Lung microvascular endothelial cell (primary cell): ENCODE measurements at places on chromosomes 4 and X. TPM values are rescaled to one million over a fixed set of nuclear protein-coding genes. Genes with fewer than 3 reads are reported as not detected.

DNA sequence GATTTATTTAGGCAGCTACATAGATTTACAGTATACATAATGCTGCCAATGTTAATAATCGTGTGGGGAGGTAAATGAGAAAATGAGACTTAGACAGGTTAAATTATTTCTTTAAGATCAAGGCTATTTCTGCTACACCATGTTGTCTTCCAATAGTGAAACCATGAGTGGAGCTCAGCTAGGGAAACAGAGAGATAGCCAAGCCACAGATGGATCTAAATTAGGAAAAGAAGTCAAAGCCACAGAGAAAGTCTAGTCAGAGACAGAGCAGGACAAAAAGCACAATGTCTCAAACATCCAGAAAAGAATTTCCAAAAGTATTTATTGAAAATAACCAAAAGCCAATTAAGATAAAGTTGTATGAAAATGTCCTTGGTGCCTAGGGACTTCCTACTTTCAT is 867.2 kb upstream of the GRID2 start:
- DNase-seq = no peak

DNA sequence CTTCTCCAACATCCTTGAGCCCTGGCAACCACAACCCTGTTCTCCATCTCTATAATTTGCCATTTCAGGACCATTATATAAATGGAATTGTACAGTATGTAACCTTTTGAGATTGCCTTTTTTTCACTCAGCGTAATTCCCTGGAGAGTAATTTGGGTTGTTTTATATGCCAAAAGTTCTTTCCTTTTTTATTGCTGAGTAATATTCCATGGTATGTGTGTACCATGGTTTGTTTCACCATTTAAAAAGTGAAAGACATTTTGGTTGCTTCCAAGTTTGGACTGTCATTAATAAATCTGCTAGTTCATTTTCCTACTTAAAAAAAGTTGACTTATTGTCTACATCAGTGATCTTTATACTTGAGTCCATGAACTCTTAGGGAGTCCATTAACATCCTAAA is 33.0 kb upstream of the SMIM10 start:
- no peak for DNase-seq

The APLN gene
- 9.3 and 28.8 TPM in 2 replicates for total RNA-seq

GRCh38 chrX:17758382-17758781 is 21.1 kb downstream of the SCML1 start:
- DNase-seq = no peak

- DNase-seq = no peak
Observed at GRCh38 chr4:682490-683172, 6.3 kb downstream of the SLC49A3 start.

GRCh38 chr4:116849620-116850019 is 235.8 kb downstream of the TRAM1L1 start:
- DNase-seq = no peak

The H2BW2 gene
- total RNA-seq = not detected in 2 replicates

- DNase-seq = no peak
Observed at GRCh38 chrX:11395859-11396258, 102.6 kb downstream of the AMELX start.

The QDPR gene
- total RNA-seq = 10.5 and 12.7 TPM in 2 replicates

- DNase-seq = no peak
Observed at GRCh38 chrX:43002526-43003203, 224.7 kb upstream of the PPP1R2C start.

The HSD17B10 gene
- total RNA-seq = 48.4 and 65.9 TPM in 2 replicates

The TMEM150C gene
- 3.3 and 5.8 TPM in 2 replicates for total RNA-seq

DNA sequence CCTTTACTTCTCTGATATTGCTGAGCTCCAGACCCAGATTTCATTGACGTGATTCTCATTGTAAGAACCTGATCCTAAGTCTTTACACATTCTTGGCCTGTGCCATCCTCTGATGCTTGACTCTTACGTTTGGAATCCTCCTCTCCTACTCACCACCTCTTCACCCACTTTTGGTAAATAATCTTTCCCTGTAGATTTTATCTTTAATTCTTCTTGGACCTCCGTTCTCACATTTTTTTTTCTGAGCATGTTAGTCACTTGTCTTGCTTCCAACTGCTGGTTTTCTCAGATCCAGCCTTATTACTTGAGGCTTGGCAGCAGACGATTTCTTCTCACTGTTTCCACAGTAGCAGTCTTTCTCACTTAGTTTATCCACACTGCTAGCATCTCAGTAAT is 12.4 kb upstream of the SH3RF1 start:
- DNase-seq = no peak

DNA sequence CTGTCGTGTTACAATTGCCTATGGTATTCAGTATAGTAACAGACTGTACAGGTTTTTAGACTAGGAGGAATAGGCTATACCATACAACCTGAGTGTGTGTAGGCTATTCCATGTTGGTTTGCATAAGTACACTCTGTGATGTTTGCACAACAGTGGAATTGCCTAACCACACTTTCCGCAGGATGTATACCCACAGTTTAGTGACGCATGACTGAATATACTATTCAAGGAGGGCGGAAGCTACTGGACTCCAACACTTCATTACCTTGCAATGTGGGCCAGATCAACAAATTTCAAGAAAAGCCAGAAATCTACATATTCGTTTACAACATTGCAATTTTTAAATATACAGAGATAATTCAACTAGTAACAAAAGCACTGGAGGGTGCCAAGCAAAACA is 317.2 kb downstream of the PDGFC start:
- no peak for DNase-seq

DNA sequence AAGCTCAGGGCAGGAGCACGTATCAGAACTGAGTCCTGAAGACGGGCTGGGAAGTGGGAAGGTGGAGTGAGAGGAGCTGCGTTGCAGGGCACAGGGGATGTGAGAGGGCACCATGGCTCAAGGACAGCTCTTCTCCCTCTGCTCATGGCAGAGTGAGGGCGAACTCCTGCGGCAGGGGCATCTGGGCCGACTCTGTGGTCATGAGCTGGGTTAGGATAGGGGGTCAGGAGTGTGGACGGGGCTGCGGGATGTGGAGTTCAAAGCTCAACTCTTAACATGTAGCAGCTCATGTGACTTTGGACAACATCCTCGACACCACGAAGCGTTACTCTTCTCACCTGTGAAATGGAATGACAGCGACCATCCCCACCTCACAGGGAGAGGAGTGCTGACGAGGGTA is 19.4 kb upstream of the SORCS2 start:
- no peak for DNase-seq

DNA sequence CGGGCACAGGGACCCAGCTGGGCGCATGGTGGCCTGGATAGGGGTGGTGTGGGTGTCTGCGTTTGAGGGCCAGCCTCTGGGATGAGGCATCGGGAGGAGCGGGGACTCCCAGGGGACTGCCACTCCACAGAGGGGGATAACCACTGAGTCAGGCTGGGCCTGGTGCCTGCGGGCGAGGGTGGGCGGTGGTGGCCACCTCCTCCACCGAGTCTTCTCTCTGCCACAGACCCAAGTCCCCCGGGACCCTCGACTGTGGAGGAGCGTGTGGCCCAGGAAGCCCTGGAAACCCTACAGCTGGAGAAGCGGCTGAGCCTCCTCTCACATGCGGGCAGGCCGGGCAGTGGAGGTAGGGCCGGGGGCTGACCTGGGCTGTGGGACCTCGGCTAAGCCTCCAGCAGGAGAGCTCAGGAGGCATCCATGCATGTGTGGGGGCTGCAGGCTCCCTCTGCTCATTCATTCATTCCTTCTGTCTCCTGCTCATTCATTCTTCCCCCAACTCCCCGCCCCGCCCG is 26.4 kb downstream of the DOK7 start:
- no peak for DNase-seq

DNA sequence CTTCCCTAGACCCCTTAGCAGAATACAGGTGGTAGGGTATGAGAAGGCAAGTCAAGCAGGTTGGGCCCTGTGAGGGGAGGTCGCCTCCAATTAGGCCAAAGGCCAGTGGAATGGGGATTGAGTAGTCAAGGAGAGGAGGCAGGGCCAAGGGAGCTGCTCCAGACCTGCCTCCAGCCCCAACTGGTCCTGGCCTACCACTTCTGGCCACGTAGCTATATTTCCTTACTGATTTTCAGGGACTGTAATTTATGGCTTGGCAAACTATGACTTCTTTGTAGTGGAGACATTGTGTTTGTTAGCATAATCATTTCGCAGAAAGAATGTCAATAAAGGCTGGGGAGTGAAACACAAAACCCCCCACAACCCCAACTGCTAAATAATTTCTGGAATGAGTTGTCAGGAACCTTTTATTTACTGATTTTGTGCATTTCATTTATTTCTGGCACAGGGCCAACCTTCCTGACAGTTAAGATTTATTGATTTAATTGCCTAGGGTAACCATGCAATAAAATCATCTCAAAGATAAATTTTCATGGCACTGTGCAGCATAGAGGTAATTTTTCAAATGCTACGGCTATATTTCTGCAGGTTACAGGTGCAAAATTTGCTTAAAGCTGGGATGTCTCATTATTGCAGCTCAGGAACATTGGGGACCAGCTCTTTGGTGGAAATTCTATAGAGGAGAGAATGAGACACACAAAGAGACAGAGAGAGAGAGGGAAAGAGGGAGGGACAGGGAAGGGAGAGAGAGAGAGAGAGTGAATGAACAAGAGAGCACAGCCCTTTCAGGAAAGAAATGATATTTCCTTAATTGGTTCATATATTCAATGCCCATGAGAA is 494.9 kb downstream of the IDS start:
- no peak for DNase-seq

DNA sequence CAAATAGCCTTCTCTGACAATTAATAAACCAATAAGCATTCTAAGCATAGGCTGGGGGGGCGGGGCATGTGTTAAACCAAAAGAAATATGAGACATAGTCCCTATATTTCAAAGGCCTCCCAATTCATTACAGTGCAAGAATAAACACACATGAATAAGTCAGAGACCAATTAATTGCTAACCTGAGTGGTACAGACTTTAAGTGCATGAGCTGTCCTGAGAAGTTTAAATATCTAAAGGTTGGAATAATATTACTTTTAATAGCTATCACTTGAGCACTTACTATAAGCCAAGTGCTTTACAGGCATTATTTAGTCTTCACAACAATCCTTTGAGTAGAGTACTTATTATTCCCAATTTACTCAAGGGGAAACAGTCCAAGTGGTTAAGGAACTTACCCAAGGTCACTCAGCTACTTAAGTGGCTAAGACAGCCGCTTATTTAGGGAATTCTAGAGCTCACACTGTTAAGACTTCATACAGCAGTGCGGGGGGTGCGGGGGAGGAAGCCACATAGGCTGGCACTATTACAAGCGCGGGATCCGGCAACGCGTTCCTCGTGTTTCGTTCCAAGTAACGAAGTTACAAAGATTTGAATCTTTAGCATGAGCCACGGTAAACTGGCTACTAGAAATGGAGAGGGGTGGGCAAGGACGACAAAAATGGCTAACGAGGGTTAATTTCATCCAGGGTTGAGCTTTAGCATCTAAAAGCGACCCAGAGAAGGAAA is 1.4 kb downstream of the THOC2 start:
- peak; percentile 30 for DNase-seq

GRCh38 chrX:118839334-118839958 is 15.8 kb downstream of the ZCCHC12 start:
- DNase-seq = peak; percentile 43

DNA sequence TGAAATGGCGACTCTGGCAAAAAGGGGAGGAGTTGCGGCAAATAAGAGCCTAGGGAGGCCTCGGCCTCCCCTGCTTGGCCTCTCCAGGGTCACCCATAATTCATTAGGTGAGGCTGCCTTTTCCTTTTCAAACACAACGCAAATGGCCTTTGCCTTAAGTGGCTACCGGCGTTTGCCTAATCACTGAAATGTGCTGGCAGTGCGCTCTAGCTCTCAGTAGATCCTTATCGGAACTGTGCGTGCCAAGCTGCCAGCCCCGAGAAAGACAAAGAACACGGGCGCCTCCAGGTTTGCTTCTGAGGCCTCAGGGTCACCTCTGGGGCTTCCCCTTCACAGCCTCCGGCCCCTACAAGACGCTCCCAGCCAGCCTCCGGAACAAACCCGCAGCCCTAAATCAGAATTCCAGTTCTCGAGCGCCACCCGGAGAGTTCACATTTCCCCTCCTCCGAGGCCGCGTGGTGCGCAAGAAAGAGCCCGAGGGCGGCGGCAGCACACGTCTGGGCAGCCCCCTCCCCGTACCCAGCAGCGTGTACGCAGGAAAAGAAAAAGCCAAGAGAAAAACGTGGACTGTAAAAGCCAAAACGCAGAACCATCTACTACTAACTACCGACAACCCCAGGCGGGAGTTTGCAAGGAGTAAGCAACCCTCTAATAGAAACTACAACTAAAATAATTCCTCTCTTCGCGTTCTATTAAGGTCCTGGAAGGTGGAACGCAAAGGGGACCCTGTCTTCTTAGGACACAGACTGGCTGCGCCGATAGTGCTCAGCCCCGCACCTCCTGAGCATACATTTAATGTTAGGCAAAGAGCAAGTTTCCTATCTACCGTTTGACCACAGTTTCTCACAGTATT is 76.5 kb upstream of the BCOR start:
- DNase-seq = no peak

The DBET gene
- not detected in 2 replicates for total RNA-seq
